GOT3 (cell line): ENCODE measurements at places on chromosomes 1 and 21.

DNA sequence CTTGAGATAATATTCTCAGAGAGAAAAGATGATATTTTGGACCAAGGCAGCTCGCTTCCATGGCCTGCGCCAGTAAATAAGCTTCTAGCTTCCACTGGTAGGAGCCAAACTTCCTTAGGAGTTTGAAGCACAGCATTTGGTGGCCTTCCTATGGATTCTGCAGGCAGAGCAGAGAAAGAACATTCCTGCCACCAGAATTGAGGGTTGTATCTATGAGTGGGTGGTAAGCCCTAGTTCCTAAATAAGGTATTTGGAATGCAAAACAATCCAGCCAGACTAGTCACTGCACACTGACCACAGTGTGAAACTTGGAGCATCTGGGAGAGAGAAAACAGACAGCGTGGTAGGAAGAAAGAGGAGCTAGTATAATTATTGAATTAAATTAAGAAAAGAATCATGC is 54.1 kb upstream of the BCAR3 start:
- DNase-seq, result no peak

DNA sequence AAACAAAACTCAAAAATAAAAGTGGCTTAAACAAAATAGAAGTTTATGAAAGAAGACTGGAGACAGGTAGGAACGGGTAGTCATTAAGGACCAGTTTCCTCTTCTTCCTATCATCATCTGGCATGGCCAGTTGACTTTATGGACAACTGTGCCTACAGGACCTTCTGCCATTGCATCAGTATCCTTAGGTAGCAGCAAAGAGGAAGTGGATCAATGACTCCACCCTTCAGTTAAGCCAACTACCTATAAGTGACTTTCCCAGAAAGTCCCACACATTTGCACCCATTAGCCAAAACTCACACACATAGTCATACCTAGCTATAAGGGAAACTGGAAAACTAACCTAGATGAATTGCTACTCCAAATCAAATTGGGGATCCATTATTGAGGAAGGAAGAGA is 51.7 kb downstream of the RASAL2 start:
- DNase-seq, result no peak

DNA sequence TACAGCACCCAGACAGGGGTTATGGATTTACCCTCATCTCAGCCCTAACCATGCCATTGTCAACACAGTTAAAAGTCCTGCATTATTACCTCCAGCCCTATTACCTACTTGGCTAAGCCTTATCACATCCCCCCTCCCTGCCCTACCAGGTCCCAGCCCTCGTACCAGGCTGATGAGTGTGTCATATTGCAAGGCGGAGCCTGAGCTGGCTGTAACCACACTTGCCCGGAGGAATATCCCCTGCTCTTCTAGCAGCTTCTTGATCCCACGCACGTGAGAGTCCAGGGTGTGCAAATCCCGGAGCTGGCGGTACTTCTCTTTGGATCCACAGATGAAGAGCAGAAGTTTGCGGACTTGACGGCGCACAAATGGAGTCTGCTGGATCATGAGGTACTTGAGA is 87.4 kb downstream of the UBR4 start:
- no peak for DNase-seq

- DNase-seq, result no peak
These were observed 40.0 kb downstream of the PDC start for GRCh38 chr1:186420923-186421322.

DNA sequence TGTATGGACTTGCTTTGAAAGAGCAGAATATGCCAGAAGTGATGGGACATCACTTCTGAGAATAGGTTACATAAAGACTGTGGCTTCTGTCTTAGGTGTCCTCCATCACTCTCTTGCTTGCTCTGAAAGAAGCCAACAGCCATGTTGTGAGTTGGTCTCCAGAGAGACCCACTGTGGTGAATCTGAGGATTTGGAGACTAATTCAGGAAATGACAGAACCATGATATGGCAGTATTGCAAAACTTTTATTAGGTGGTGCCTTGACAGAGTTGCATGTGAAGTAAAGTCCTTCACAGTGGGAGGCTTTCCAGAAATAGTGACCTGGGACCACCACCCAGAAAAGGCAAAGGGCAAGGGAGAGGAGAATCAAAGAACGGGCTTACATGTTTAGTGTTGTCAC is 628.6 kb downstream of the KCNT2 start:
- no peak for DNase-seq

- DNase-seq, result no peak
These were observed 18.7 kb downstream of the SLC9A1 start for GRCh38 chr1:27136236-27136551.

- no peak for DNase-seq
These were observed 8.4 kb upstream of the VCAM1 start for GRCh38 chr1:100710906-100711682.

DNA sequence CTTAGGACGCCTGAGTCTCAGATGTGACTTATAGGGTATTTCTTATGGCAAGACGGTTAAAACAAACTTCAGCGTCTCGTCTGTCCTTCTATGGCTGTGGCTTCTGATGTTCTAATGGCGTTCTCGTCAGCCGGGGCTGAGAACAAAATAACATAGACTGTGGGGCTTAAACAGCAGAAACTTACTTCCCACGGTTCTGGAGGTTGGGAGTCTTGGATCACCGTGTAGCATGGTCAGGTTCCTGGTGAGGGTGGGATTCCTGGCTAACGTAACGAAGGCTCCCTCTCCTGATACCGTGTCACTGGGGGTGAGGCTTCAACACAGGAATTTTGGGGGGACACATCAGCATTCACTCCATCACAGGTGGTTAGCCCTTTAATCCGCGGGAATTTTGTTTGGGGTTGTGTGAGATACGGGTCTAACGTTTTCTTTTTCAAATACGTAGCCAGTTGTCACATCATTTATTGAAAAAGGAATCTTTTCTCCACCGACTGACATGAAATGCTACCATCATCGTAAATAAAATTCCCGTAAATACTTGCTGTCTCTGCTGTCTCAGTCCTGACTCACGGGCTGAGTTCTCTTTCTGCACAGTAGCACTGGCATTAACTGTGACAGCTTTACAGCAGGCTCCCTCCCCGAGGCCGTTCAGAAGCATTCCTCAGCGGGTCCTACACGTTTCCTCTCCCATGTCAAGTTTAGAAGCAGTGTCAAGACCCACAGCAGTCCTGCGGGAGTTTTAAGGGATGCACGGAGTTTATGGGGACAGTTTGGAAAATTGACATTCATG is 8.1 kb upstream of the POFUT2 start:
- no peak for DNase-seq

DNA sequence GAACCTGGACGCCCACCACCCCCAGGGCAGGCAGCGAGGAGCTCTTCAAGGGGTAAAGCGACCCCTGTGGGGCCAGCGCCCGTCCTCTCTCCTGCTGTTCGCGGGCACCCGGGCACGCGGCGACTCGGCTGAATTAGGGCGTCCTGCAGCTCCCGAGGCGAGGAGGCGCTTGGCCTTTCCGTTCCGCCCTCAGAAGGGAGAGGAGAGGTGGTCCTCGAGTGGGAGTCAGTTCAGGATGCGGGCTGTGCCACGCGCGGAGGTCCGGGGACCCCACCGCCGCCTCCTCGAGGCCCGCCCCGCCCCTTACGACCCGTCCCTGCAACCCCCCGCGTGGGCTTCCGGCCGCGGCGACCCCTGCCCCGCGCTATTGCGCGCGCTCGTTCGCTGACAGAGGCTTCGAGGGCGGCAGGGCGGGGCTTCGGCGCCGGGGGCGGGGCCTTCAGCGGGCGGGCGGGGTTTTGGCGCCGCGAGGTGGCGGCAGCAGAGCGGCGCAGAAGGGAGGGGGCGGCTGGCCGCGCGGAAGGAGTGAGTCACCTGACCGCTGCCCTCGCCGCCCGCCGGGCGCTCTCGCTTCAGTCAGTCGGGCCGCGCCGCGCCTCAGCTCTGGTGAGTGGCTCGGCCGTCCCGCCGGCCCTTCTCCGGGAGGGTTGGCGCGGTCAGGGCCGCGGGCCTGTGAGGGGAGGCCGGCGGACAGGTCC is at the start of gene BACH1:
Gene BACH1, plus strand, starts transcription at position 575 of the 698 bp plus-strand sequence. CDS start 22,359 bp downstream, outside the sequence.
- peak; percentile 53 for DNase-seq
